NCI-H1436 treated with DMSO at 0.1 percent for 48 hours (cell line): ENCODE measurements at places on chromosomes 5 and 9.

- no peak for DNase-seq
These were observed 65.4 kb downstream of the TSPAN17 start for GRCh38 chr5:176712546-176713304.

- DNase-seq: no peak
These were observed 123.8 kb downstream of the TMEM174 start for GRCh38 chr5:73296772-73297171.

- no peak for DNase-seq
These were observed 248.0 kb downstream of the NTRK2 start for GRCh38 chr9:84917366-84918070.

- no peak for DNase-seq
These were observed 536 bp upstream of the SLC6A7 start for GRCh38 chr5:150189326-150189725.

DNA sequence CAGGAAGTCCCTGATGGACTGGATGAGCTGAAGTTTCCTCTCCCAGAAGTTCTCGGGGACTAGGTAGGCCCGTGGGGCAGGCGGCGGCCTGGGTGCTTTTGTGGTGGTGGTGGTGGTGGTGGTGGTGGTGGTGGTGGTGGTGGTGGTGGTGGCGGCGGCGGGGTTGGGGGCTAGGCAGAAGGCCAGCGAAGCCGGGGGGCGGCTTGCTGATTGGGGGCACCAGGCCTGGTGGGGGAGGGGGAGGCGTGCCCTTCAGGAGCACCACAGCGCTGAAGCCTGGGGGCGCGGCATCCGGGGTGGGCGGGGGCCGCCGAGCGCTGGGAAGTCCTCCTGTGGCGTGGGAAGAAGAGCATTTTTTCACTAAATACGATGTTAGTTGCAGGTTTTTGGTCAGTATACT, 26.9 kb downstream of the SPATA31C1 start:
- DNase-seq: no peak

- DNase-seq: no peak
These were observed 14.8 kb downstream of the C9 start for GRCh38 chr5:39349484-39349883.

DNA sequence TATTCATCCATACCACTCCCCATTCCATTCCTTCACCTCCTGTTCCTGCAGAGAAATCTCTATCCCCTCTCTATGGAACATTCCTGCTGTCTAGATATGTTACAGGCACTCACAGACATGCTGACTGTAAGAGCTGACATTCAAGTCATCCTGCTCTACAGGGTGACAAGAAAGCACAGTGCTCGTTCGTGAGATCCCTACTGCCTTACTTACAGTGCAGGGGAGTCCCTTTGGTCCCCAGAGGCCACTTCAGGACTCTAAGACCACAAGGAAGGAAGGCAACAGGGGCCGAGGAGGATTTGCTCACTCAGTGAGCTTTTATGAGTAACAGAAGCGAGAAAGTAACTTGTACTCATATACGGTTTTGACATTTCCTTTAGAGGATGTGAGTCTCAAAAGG, 110.5 kb downstream of the GAS1 start:
- no peak for DNase-seq

DNA sequence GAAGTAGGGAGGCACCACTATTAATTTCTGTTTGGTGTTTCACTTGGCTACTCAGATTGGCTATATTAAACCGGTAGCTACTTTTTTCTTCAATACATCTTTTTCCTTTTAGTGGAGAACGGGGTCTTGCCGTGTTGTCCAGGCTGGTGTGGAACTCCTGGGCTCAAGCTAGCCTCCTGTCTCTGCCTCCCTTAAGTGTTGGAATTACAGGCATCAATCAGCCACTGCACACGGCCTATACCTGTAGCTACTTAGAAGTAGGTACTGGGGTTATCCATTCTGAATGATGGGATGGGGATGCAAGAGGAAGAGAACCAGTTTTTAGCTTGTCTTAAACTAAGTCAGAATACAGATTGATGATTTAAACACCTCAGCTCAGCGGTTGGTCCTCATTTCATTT, 1.7 kb downstream of the UBE2D2 start:
- no peak for DNase-seq

DNA sequence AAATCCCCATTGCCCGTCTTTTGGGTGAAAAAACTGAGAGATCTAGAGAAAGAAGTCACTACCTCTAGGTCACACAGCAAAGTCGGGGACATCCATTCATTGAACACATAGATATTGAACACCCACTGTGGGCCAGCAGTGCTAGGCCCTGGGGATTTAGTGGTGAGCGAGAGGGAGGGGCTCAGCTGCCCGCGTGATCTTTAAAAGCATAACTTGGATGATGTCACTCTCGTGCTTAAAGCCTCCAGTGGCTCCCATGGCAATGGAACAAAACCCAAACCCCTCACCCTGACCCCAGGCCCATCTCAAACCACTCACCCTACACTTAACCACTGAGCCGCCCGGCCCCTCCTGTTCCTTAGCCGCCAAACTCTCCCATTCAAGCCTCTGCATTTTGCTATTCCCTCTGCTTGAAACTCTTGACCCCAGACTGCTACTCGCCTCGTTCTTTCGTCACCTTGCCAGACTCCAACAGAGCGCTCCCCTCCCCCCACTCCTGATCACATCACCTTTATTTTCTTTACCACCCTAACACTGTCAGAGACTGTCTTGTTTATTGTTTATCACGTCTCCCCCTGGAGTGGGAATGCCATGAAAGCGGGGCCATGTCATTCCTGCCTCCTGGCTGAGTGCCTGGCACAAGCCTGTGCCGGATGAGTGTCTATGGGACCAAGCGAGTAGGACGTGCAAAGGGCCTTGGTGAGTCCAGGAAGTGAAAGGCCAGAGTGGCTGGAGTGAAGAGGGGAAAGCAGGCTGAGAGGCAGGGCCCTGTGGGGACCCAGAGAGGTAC, 710 bp upstream of the PIP5KL1 start:
- DNase-seq: no peak

- DNase-seq: no peak
These were observed 31.1 kb downstream of the SIL1 start for GRCh38 chr5:139167063-139167462.

DNA sequence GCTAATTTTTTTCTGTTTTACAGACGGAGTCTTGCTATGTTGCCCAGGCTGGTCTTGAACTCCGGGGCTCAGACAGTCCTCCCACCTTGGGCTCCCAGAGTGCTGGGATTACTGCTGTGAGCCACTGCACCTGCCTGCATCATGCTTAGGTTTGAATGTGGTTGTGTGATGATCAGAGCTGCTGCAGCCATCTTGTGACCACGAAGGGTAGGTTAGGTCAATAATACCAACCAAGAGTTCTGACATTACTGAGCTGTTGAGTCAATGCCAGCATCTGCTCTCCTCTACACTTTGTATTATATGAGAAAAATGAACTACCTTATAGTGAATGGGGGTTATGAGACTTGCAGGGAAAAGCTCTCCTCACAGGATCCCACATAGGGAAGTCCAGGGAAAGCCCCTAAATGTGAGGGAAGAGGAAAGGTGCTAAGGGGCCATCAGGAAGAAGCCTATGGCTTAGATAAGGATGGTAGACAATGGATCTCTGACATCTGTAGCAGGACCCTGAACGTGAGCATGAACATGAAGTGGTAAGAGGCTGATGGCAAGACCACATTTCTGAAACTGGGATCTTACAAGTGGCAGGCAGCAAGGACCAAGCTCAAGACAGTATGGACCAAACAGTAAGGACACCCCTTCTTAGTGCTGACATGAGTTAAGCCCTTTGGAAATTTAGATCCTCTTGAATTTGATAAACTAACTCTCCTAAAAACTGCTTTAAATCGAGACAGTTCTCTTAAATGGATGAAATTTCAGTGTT, 75.7 kb upstream of the ZNF169 start:
- no peak for DNase-seq

GRCh38 chr5:97838214-97838613, 655.2 kb upstream of the RIOK2 start:
- DNase-seq: no peak
